Kidney tubule cell (primary cell): ENCODE measurements at places on chromosomes 7 and 10.
A peak's percentile ranks its signal among the peaks of the same experiment; 100 is the strongest.

DNA sequence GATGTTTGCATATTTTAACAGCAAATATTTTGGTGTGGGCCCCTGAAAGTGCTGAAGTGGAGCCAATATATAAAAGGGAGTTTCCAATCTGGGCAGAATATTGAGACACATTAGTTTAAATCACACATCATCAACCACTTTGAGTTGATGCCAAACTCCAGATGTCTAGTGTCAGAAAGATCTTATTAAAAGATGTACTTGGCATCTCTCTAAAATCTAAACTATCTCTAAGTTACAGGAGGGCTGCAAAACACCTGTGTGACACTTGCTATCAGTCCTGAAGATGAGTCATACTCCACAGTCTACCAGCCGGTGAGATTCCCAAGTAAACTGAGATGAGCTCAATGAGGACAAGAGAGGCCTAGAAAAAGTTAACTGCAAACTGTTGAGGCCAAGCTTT, 11.4 kb downstream of the JAZF1 start:
- peak; percentile 42 for DNase-seq

DNA sequence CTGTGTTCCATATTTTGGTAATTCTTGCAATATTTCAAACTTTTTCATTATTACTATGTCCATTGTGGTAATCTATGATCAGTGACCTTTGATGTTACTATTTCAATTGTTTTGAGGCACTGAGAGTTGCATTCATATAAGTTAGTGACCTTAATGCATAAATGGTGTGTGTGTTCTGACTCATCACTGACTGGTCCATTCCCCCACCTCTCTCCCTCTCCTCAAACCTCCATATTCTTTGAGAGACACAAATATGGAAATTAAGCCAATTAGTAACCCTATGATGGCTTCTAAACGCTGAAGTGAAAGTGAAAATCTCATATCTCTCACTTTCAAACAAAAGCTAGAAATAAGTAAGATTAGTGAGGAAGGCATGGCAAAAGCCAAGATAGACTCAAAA, 739.6 kb downstream of the CCSER2 start:
- no peak for DNase-seq

- no peak for DNase-seq
These were observed 34.7 kb downstream of the HYCC1 start for GRCh38 chr7:22979251-22979650.

GRCh38 chr7:74495112-74496086, 41.7 kb downstream of the GTF2IRD1 start:
- DNase-seq = no peak

GRCh38 chr7:130741331-130741995, 7.5 kb upstream of the KLF14 start:
- DNase-seq = no peak

DNA sequence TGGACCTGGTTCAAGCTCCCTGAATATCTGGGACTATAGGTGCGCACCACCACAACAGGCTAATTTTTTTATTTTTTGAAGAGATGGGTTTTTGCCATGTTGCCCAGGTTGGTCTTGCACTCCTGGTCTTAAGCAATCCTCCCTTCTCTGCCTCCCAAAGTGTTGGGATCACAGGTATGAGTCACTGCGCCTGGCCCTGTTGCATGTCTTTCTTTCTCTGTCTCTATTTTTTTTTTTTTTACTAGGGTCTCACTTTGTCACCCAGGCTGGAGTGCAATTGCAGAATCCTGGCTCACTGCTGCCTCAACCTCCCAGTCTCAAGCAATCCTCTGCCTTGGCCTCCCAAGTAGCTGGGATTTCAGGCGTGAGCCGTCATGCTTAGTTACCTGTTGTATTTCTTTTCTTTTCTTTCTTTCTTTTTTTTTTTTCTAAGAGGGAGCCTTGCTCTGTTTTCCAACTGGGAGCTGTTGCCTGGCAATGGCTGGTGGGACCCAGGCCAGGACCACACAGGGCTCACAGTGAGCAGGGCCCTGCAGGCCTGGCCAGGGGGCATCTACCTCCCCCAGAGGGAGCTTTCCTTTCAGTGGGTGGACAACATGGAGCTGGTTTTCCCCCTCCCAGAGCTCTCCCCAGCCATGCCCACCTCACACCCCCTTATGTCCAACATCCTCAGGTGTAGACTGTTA, 6.0 kb downstream of the MYL7 start:
- no peak for DNase-seq

DNA sequence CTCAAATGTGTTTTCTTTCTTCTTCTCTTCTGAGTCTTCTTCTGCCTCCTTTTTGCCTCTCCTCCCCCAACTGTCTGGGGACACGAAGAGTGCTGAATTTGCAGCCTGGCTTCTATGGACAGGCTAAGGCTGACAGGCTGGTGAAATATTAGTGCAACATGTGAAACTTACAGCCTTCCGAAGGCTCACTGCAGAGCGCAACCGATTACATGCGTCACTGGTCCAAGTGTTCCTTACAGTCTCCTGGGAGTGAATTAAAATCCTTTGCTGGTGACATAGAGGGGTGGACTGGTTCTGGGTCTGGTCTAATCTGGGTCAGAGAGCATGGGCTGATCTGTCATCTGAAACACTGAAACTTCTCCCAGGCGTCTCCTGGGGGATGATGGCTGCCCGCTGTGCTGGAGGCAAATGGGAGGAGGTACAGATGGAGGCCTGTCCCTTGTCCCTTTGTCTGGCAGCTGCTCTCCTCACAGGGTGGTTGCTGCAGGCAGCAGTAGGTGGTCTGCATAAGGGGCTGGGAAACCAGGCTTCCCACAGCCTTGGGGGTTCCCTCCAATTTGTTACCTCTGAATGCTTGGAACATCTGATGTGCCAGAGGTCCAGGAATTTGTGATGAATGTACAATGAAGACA, 143.8 kb upstream of the BMPER start:
- DNase-seq = no peak

GRCh38 chr7:42763137-42763551, 148.7 kb downstream of the C7orf25 start:
- DNase-seq = no peak

GRCh38 chr10:71565284-71566000, 154.1 kb downstream of the C10orf105 start:
- no peak for DNase-seq

DNA sequence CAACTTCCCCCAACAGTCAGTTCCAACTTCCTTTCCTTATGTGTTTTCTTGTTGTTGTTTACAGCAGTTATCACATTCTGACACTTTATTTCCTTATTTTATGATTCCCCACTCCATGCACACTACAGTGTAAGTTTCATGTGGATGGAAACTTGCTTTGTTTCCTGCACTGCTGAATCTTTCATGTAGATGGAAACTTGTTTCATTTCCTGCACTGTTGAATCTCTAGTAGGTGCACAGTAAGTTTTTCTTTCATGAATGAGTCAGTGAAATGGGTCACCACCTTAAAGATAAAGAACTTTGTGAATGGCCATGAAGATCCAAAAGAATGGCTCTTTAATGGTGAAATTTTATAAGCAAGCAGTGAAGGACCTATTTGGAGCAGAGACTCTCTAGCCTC, 61.4 kb downstream of the SHOC2 start:
- no peak for DNase-seq

- no peak for DNase-seq
These were observed 371.9 kb upstream of the SHH start for GRCh38 chr7:156184164-156184563.

GRCh38 chr10:129339841-129340240, 127.2 kb upstream of the MGMT start:
- DNase-seq = no peak

- no peak for DNase-seq
These were observed 331.7 kb downstream of the SORCS1 start for GRCh38 chr10:106832846-106833245.

GRCh38 chr10:43420369-43421200, 11.6 kb upstream of the HNRNPF start:
- DNase-seq = peak; percentile 79

GRCh38 chr10:112369495-112370423, 4.2 kb upstream of the ACSL5 start:
- no peak for DNase-seq

DNA sequence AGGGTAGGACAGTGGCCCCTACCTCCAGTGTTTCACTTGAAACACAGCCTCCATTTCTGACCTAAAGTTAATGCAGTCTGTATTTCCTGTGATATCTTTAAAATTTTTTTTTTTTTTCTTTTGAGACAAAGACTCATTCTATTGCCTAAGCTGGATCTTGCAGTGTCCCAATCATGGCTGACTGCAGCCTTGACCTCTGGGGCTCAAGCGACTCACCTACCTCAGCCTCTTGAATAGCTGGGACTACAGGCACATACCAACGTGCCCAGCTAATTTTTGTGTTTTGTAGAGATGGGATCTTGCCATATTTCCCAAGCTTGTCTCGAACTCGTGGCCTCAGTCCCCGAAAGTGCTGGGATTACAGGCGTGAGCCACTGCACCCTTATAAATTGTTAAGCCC, 16.7 kb upstream of the MGAM2 start:
- peak; percentile 35 for DNase-seq

DNA sequence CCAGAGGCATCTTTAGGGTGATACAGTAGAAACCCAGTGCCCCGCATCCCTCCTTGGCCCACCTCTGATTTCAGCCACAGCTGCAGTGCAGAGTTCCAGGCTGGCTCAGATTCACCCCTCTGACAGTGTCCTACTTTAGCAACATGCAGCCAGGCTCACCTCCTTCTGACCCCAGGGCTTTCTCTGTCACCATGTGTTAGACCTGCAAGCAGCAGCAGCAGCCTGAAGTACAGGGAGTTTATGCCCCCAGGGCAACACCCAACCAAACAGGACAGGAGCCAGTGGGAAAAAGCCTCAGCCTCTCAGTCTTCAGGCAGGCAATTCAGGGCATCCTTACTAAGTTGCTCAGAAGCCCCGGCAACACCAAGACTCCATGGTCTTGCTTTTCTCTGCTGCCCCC, 109.0 kb upstream of the PLXNA4 start:
- DNase-seq = no peak

- peak; percentile 53 for DNase-seq
These were observed 4.6 kb upstream of the CYP3A4 start for GRCh38 chr7:99788554-99788953.

GRCh38 chr10:20094226-20094976, 278.2 kb downstream of the PLXDC2 start:
- peak; percentile 3 for DNase-seq

- peak; percentile 84 for DNase-seq
These were observed 12.9 kb downstream of the SEC31B start for GRCh38 chr10:100506596-100507356.

GRCh38 chr7:31815796-31816195, 128.8 kb downstream of the PPP1R17 start:
- DNase-seq = no peak

- DNase-seq = no peak
These were observed 131.9 kb downstream of the SRPK2 start for GRCh38 chr7:105256761-105257231.

GRCh38 chr10:126906704-126907422, 1.6 kb downstream of the DOCK1 start:
- DNase-seq = no peak

DNA sequence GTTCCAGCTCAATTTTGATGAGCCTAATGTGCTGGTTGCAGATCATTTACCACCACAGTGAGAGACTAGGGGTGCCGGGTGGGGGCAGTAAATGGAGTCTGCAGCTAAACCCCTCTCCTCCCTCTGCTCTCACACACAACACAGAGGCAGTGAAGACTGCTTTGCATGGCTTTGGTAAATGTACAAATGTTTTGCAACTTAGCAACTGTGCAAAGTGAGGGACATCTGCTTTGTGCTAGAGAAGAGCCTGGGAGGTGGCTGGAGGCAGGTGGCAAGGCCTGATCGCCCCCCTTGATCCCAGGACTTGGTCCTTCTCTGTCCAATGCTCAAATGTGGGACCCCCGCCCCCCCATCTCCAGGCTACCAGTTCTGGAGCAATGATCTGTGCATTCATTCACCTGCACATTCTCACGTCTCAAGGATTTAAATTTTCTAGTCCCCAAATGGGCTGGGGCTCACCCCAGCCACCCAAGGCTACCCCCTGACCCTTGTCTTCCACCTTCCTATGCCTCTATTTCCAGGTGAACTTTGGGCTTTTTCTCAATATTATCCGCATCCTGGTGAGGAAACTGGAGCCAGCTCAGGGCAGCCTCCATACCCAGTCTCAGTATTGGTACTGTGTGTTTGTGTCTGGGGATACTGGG, 11.6 kb downstream of the GHRHR start:
- DNase-seq = no peak

DNA sequence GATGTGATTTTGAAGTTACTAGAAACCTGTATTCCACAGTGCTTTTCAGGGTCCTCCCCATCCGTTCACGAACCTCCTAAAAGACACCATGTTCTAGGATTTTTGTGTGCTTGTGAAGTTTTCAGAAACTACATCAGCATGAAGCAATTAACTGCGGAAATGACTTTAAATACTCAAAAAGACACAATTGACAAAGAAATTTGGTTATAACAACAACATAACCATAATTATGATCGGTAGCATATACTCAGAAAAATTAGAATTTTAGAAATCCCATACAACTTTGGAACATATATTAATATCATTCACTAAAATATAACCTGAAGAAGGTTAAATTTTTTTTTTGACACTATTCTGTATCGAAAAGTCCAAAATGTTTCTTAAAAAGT, 43.8 kb upstream of the FAM20C start:
- DNase-seq = no peak

DNA sequence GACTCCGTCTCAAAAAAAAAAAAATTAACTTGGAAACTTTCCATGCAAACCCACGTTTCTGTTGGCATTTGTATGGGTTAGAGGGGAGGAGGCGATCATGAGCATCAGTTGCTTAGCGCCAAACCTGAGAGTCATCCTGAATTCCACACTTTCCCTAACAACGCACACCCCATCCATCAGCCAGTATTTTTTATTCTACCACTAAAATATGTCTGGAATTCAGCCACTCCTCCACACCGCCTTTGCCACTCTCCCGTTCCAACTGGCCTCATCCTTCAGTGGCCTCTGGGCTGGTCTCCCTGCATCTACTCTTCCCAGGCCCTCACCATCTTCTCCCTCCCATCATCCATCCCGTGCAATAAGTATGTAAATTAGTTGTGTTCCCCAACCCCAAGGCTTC, 4.7 kb upstream of the LMBR1 start:
- peak; percentile 86 for DNase-seq

- DNase-seq = peak; percentile 49
These were observed 906 bp downstream of the CDK1 start for GRCh38 chr10:60778971-60779796.

- DNase-seq = no peak
These were observed 11.0 kb upstream of the NDUFB2 start for GRCh38 chr7:140685407-140686087.

GRCh38 chr10:127935071-127935561, 28.2 kb downstream of the PTPRE start:
- no peak for DNase-seq

- DNase-seq = no peak
These were observed 56.4 kb downstream of the NCAPG2 start for GRCh38 chr7:158648168-158648567.

DNA sequence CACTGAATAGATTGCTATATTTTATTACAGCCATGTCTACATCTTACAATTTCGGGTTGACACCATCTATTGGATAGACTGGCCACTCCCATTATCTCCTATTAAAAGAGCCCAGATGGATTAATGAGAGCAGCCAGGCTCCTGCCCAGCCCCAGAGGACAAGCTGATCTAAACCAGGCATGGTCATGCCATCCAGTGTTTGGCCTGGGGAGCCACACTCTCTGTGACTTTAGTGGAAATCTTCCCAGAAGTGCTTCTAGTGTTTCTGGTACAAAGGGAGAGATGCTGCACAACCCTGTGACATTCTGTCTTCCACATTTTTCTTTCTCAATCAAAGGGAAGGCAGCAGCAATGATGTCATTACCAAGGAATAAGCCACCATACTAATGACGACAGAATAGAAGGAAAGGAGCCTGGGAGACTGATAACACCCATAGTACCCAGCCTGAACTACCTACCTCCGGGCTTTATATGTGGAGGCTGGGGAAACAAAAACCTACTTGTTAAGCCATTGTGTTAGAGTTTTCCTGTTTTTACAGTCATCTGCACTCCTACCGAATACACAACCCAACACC, 5.0 kb downstream of the NEBL start:
- no peak for DNase-seq
